Stimulated activated CD4-positive, alpha-beta T cell treated with anti-CD3 and anti-CD28 coated beads, Interleukin-1b, Interleukin-23, amount 100 ng/mL, for 48 hours (primary cell): ENCODE measurements at places on chromosomes 2 and 18.

DNA sequence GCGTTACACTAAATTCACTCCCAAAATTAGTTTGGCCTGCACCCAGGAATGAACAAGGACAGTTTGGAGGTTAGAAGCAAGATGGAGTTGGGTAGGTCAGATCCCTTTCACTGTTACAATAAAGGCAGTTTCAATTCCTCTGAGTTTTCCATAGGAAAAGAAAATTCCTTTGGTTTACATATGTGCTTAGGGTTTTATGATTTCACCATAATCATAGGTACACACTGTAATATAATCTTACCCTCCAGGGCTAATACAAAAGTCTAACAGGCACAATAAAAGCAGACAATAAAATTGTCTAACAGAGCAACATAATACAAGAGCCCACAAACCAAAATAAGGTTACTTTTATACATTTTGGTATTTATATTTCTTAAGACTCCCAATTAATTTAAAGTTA lies 391.5 kb upstream of the KCNJ3 start:
- DNase-seq: no peak

GRCh38 chr18:34956663-34957062 lies 84.5 kb upstream of the MAPRE2 start:
- DNase-seq: no peak

DNA sequence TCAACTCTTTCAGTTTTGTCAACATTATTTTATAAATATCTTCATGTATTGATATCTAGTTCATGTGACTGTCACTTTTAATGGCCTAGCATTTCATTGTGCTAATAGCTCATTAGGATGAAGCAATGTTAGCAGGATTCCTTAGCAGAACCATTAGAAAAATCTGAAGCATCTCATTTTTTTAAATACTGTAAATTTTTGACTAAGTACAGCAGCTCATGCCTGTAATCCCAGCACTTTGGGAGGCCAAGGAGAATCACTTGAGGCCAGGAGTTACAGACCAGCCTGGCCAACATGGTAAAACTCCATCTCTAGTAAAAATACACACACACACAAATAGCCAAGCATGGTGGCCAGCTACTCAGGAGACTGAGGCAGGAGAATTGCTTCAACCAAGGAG lies 15.6 kb upstream of the ANTXR1 start:
- DNase-seq: no peak

- DNase-seq: no peak
These were observed 69.6 kb upstream of the GYPC start for GRCh38 chr2:126586317-126586716.

DNA sequence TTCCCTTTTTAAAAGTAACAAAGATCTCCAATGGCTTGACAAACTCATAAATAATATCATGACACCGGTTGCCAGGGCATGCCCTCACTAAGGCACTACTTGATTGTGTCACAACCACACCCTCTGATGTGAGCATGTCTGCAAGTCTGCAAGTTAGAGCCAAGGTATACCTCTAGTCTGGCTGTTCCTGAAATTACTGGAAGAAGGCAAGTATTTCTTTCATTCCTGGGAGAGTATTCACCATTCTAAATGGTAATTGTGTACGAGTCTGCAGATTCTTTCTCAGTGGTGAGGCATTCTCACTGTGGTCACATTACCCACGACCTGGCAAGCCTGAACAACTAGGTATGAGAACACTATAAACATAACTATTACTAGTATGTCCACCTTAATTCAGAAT lies 25.7 kb upstream of the RNU4ATAC start:
- no peak for DNase-seq

GRCh38 chr2:75007819-75008218 lies 49.4 kb downstream of the POLE4 start:
- DNase-seq: no peak

- no peak for DNase-seq
These were observed 156.1 kb upstream of the NFATC1 start for GRCh38 chr18:79239631-79240030.

- DNase-seq: no peak
These were observed 1.5 kb upstream of the MPPE1 start for GRCh38 chr18:11909591-11910026.

- DNase-seq: no peak
These were observed 101.0 kb downstream of the VIT start for GRCh38 chr2:36797324-36798070.

- no peak for DNase-seq
These were observed 34.6 kb upstream of the TBR1 start for GRCh38 chr2:161381546-161381945.

DNA sequence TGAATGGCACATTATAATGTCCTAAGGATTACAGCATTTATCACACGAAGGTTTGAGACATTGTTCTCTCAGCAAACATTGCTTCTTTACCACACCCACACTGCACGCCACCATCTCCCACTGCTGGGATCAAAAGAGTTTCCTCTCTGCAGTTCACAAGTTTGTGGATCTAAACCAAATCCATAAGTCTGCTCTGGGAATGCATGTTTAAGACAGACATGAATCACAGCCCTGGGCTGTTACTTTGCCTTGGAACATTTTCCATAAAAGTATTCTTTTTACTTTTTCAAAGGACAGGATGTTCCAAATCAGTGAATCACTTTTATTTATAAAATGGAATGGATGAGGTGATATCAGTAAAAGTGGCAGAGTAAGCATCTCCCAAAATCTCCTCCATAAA lies 36.1 kb downstream of the STPG4 start:
- no peak for DNase-seq

GRCh38 chr2:23404426-23404825 lies 19.4 kb downstream of the KLHL29 start:
- no peak for DNase-seq

DNA sequence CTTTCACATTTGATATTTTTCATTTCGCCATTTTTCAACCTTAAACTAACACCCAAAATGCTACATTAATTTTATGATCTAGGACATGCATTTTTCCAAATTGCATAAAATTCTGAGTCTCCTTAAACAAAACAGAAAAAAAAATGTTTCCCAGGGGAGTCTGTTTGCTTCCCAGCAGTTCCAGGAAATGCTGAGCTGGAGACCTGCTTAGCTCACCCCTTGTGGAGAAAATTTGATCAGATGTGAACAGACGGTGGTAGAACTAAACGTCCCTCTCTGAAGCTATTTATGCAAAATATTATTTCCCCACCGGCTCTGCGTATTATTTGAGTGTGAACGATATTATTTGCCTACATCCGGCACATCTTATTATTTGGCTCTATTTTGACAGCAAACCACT lies 74.9 kb upstream of the AGAP1 start:
- no peak for DNase-seq

- DNase-seq: no peak
These were observed 25.6 kb upstream of the TMEM178A start for GRCh38 chr2:39640107-39640506.

DNA sequence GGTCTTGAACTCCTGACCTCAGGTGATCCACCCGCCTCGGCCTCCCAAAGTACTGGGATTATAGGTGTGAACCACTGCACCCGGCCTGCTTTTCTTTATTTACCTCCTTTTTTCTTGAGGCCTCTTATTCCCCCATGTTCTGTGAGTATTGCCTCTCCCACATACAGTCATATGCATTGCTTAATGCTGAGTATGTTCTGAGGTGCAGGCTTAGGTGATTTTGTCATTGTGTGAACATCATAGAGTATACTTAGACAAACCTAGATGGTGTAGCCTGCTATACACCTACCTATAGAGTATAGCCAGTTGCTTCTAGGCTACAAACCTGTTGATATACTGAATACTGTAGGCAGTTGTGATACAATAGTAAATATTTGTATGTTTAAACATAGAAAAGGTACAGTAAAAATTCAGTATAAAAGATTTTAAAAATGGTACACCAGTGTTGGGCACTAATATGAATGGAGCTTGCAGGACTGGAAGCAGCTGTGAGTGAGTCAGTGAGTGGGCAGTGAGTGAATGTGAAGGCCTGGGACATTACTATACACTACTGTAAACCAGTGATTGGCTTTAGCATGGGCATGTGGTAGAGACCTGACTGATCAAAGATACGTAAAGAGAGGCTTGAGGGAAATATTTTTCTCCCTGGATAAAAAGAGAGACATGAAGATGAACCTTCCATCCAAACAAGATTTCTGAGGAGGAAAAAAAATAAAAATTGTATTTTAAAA lies 17.6 kb downstream of the SLC39A10 start:
- DNase-seq: no peak

GRCh38 chr18:54813305-54813704 lies 15.0 kb upstream of the RAB27B start:
- no peak for DNase-seq
